ENCODE measurements at places on chromosomes 2 and 18.

DNA sequence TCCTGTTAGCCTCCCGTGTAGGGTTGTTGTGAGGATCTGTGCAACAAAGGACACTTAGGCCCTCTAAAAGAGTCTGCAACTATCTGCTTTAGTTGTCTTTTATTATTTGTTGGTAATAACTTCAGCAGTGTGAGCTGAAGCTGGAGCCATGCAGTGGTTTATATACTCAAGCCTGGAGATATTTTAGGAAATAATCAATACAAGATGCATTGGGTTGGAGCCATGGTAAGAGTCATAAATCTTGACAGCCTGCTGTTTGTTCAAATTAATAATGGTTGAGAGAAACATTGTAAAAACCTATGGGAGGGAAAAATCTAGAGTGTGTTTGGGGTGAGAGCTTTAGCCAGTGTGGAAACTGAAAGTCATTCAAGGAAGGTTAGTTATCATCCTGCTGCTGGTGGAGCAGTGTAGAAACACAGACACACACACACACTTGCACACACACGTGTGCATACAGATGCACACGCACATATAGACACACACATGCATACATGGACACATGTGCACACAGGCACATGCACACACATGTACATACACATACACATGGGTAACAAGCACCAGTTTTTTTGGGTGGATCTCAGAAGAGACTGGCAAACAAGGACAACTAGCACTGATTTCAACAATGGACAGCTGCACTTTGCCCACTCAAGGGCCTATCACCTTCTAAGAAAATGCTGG, 51.0 kb downstream of the ACOXL start:
- no peak for DNase-seq

DNA sequence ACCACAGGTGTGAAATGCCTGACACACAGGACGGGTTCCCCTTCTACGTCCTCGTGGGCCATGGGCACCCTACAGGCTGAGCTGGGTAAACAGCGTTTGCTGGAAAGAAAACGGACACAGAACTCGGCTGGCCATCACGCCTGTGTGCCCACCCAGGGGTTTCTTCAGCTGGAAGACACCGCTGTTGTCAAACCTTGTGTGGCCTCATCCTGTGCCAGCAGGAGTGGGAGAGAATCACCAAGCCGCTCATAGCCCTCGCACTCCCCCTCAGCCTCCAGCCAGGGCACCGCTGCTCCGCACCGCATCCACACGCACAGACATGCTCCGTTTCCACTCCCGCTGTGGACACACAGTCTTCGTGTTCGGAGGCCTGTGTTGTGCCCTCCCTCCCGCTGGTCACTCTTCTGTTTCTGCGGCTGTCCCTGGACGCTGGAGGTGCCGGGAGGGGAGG, 161.4 kb downstream of the PXDN start:
- DNase-seq: no peak

- DNase-seq: no peak
These were observed 230.1 kb upstream of the PXDN start for GRCh38 chr2:1974397-1974796.

DNA sequence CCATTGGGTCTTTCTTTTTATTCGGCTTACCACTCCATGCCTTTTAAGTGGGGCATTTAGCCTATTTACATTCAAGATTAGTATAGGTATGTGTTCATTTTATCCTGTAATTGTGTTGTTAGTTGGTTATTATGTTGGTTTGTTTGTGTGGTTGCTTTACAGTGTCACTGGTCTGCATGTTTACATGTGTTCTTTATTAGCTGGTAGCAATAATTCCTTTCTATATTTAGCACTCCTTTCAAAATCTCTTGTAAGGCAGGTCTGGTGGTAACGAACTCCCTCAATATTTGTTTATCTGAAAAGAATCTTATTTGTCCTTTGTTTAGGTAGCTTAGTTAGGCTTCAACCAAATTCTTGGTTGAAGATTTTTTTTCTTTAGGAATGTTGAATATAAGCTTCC, 68.7 kb upstream of the XDH start:
- DNase-seq: no peak
